Endothelial cell (in vitro differentiated cells): ENCODE measurements at places on chromosomes 2 and 18. TPM values are rescaled to one million over a fixed set of nuclear protein-coding genes. Genes with fewer than 3 reads are reported as not detected.

Gene VWA3B
- total RNA-seq, result not detected

Gene TMSB10
- total RNA-seq, result 3,500 TPM

Gene UCN
- total RNA-seq, result 1.5 TPM

Gene AQP4
- 0.05 TPM for total RNA-seq

- no peak for DNase-seq
These were observed 49.1 kb downstream of the COBLL1 start for GRCh38 chr2:164792316-164793170.

- DNase-seq, result no peak
These were observed 241.3 kb downstream of the PRKCE start for GRCh38 chr2:45892757-45893156.

GRCh38 chr18:29560270-29560669 is 1383.3 kb upstream of the CDH2 start:
- no peak for DNase-seq
